ENCODE measurements at places on chromosomes 11 and 22.
A peak's percentile ranks its signal among the peaks of the same experiment; 100 is the strongest.

DNA sequence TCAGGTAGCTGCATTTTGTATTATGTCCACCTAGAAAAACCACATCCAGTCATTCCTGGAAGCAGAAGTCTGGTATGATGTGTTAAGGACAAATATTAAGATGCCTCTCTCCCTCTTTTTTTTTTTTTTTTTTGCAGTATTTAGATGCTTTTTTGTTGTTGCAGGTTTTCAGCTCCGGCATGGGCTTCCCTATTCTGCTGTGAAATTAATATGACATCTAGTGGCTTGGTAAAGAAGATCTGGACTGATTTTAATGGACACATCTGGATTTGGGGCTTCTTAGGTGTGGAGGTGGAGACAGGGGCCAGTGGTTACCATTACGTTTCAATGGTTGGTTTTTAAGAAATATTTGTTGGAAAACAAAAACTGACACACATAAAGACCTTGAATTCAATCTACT is 47.5 kb upstream of the RASSF10 start:
- no peak for DNase-seq
- H3K4me1 ChIP-seq: peaks cover 2% of the 10 kb centered on the region
- peaks cover 5% of the 10 kb centered on the region for H3K27me3 ChIP-seq
- no peak overlapping the region for H3K4me3 ChIP-seq
- H3K27ac ChIP-seq: no peak overlapping the region
- H3K36me3 ChIP-seq: no peaks in the 10 kb centered on the region

- H3K4me3 ChIP-seq: no peak overlapping the region
- peaks cover 12% of the 10 kb centered on the region for H3K4me1 ChIP-seq
- no peak overlapping the region for H3K27ac ChIP-seq
These were observed 18.5 kb downstream of the IL10RA start for GRCh38 chr11:118004543-118005223.

DNA sequence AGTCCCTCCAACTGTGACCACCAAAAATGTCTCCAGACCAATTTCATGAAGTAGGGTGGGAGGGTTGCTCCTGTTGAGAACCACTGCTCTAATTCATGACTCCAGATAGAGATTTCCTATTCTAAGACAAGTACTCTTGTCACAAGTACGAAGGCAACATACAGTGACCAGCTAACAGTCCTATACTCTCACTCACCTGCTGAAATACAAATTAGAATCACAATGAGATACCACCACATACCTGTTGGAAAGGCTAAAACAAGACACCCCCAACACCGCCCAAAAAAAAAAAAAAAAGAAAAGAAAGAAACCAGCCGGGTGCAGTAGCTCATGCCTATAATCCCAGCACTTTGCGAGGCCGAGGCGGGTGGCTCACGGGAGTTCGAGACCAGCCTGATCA is 310.5 kb downstream of the SWAP70 start:
- no peak for DNase-seq
- peak overlapping the region; percentile 50 for H3K27ac ChIP-seq
- no peaks in the 10 kb centered on the region for H3K4me1 ChIP-seq
- no peaks in the 10 kb centered on the region for H3K27me3 ChIP-seq
- H3K36me3 ChIP-seq: no peaks in the 10 kb centered on the region
- H3K4me3 ChIP-seq: no peak overlapping the region

- H3K36me3 ChIP-seq: no peaks in the 10 kb centered on the region
- H3K27me3 ChIP-seq: peaks cover 45% of the 10 kb centered on the region
- no peak for DNase-seq
- H3K4me1 ChIP-seq: no peaks in the 10 kb centered on the region
- no peak overlapping the region for H3K4me3 ChIP-seq
- no peak overlapping the region for H3K27ac ChIP-seq
These were observed 63.6 kb downstream of the DHCR7 start for GRCh38 chr11:71384561-71384960.

DNA sequence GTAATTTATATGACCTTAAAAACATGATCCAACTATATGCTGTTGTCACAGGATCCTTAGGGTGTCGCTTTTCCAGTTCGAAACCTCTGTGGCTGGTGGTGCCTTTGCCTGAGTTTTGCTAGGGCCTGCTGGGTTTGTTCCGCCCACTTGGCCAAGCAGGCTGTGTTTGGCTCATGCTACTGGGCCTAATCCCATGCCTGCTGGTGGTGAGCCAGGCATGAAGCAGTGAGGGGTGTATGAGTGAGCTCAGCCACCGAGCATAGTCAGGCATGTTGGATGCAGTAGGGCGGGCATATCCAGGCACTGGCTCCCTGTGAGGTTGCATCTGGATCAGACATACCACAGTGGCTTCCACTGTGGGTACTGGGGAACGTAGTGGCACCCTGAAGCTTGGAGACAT is 16.3 kb downstream of the NPAT start:
- no peaks in the 10 kb centered on the region for H3K27me3 ChIP-seq
- peaks cover 10% of the 10 kb centered on the region for H3K4me1 ChIP-seq
- no peak overlapping the region for H3K4me3 ChIP-seq
- peaks cover 59% of the 10 kb centered on the region for H3K36me3 ChIP-seq
- DNase-seq: no peak

- no peak overlapping the region for H3K4me3 ChIP-seq
- H3K27me3 ChIP-seq: peaks cover 7% of the 10 kb centered on the region
- H3K4me1 ChIP-seq: no peaks in the 10 kb centered on the region
- no peak overlapping the region for H3K27ac ChIP-seq
These were observed 1144.3 kb downstream of the LRRC4C start for GRCh38 chr11:40315122-40315521.

GRCh38 chr11:75820645-75821044 is 5.6 kb downstream of the UVRAG start:
- H3K4me3 ChIP-seq: no peak overlapping the region
- DNase-seq: no peak
- peaks cover 15% of the 10 kb centered on the region for H3K4me1 ChIP-seq
- H3K27me3 ChIP-seq: no peaks in the 10 kb centered on the region
- H3K27ac ChIP-seq: no peak overlapping the region
- peaks cover 11% of the 10 kb centered on the region for H3K36me3 ChIP-seq

DNA sequence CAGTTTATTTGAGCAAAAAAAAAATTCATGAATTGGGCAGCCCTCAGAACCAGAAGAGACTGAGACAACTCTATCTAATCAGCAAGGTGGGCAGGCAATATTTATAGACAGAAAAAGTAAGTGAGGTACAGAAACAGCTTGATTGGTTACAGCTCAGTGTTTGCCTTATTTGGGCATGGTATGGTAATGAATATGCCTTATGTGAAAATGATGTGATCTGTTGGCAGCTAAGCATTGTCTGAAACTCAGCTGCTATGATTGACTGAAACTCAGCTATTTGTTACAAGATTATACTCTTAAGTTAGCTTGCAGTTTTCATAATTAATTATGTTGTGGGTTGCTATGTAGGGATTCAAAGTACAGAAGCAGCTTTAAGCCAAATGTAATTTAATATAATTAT is 127.6 kb downstream of the CNTN5 start:
- no peak for DNase-seq
- H3K27ac ChIP-seq: no peak overlapping the region
- H3K27me3 ChIP-seq: no peaks in the 10 kb centered on the region
- H3K4me1 ChIP-seq: peaks cover 1% of the 10 kb centered on the region
- peaks cover 10% of the 10 kb centered on the region for H3K36me3 ChIP-seq
- H3K4me3 ChIP-seq: no peak overlapping the region

- H3K4me1 ChIP-seq: peaks cover 17% of the 10 kb centered on the region
- peaks cover 28% of the 10 kb centered on the region for H3K27me3 ChIP-seq
- H3K4me3 ChIP-seq: no peak overlapping the region
- H3K27ac ChIP-seq: no peak overlapping the region
- H3K36me3 ChIP-seq: no peaks in the 10 kb centered on the region
These were observed 513.1 kb downstream of the MIAT start for GRCh38 chr22:27170491-27170890.

DNA sequence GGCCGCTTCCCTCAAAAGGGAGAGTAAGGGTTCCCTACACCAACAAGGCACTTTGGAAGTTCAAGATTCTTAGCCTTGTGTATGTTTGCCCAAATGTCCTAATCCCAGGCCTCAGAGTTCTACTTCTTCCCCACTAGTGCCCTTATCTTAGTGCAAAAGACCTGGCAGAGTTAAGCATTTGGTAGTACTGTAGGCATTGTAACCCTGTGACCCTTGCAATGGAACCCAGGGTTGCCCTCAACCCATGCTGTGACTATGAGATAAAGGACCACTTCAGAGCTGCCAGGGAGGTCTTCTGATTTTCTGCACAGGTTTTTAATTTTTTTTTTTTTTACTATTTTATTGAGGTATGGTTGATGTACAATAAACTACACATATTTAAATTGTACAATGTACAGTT is 65.1 kb downstream of the C11orf65 start:
- no peak for DNase-seq
- H3K36me3 ChIP-seq: no peaks in the 10 kb centered on the region
- H3K27me3 ChIP-seq: no peaks in the 10 kb centered on the region
- H3K4me1 ChIP-seq: peaks cover 7% of the 10 kb centered on the region
- no peak overlapping the region for H3K27ac ChIP-seq

Measured in mesothelial cell of epicardium (in vitro differentiated cells).